ENCODE measurements at places on chromosomes 5 and 9.

- no peak for DNase-seq
Measured at GRCh38 chr5:132802044-132802684, 10.9 kb upstream of the SOWAHA start.

DNA sequence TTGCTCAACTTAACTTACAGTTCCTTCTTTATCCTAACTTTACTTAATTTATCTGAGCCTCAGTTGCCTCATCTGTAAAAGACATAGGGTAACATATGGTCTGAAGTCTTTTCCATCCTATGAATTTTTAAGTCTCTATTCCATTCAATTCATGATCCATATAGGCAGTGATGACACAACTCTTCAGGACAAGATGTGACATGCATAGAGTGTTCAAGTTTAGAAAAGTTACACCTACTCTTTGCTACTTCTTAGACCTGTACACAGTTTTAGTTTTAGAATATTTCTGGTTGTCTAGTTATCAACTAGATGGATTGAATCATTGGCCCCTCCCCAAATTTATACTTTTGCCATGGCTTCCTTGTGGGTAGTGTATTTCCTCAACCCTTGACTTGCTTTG, 50.7 kb upstream of the ELL2 start:
- DNase-seq = no peak

DNA sequence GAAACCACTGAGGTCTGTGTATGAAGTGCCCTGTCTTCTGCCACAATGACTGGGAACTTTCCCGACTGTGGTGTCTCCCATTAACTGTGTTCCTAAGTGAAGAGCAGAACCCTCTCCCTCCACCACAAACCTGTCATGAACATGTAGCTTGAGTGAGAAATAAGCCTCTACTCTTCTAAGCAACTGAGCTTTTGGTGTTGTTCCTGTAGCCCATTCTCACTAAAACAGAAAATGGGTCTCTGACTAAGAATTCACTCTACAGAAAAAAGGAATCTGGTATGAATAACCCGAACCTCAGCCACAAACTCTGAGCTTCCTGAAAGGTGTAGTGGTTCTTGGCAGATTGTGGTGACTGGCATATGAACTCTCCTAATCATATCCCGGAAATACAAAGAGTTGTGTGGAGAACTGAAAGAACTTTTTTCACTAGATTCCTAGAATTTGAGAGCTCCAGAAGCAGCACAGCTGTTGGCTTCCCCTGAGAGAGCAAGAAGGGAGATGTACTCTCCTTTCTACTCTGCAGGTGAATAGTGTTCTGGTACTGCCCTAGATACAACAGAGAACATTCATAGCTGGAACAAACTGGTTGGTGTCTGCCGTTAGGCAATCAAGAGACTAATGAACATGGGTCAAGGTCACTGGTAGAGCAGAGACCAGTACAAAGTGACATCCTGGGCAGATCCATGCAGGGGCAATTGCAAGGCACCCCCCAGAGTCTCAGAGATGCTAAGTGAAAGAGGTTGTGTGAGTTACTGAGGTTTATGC, 283.8 kb downstream of the PDE4D start:
- no peak for DNase-seq

DNA sequence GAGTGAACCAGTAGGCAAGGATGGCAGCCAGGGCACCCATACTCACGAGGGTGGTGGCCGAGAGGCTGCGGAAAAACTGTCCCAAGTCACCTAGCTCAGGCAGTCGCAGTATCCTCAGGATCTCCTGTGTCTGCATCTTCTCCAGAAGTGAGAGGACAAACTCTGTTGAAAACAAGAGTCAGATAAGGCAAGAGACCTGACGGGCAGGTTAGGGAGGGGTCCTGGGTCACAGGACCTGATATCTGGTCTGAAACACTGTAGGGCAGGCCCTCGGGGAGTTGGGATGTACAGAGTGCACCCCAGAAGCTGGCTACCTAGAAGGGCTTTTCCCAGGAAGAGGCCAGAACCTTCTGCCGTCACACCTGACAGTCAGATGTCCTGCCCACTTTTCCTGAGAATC, 17.4 kb downstream of the ACSL6 start:
- no peak for DNase-seq

DNA sequence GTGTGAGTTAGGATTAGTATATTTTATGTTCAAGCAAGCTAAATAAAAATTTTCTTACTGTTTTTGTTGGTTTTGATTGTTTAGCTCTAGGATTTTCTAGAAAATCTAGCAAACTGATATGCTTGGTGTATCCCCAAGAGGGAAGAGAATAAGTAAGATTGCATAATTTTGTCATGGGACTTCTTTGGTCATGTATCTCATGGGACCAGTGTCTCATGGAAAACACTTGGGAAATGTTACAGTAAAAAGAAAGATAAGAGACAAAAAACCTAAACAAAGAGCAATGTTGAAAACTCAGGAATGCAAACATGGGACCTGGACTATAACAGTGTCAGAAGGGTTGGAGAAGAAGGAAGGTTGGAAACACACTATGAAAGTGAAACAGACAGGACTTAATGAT, 119.4 kb downstream of the TLR4 start:
- no peak for DNase-seq

DNA sequence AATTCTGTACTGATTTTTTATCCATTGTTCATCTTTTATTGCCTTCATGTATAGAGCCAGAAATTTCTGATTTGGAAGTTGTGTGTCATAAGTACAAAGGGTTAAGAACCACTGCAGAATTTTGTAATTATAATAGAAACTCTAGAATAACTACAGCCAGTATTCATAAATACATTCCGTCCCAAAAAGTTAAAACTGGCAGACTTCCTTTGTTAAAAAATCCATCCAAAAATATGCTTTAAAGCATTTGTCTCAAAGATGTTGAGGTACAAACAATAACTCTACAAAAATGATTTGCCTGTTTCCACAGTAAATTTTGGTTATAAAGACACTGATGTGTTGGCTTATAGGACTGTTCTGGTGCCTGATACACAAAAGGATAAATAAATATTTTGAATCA, 436.6 kb downstream of the DTWD2 start:
- DNase-seq = no peak

DNA sequence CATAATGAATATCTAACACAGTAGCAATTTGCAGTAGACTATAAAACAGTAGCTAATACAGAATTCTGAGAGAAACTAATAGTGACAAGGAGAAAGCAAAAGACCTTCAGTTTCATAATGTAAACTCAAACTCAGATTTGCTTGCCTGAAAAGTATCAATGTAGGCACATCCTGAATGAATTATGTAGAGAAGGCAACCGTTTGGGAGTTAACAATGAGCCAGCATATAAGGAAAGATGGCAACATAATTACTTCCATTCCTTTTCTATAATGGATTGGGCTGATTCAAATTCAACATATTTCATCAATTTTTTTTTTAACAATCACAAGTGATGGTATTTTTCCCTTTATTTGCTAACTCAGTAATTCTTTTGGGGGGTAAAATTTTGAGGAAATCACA, 261.6 kb downstream of the SEMA5A start:
- no peak for DNase-seq

DNA sequence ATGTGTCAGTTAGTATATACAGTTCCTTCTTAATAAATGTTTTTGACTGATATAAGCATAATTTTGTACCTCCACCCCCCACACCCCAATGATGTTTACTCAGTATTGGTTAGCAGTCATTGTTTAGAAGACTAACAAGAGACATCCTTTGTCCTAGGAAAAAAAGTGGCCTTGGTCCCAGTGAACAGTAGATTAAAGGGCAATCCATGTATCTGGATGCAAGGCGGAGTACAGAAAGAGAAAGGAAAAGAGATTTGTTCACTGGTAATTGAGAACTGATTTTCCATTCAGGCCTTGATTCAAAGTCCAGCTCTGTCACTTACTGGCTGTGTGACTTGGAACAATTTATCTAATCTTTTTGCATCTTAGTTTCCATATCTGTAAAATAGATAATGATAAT, 4.6 kb downstream of the RALGPS1 start:
- DNase-seq = no peak

GRCh38 chr5:158832731-158833130, 267.0 kb downstream of the EBF1 start:
- no peak for DNase-seq

DNA sequence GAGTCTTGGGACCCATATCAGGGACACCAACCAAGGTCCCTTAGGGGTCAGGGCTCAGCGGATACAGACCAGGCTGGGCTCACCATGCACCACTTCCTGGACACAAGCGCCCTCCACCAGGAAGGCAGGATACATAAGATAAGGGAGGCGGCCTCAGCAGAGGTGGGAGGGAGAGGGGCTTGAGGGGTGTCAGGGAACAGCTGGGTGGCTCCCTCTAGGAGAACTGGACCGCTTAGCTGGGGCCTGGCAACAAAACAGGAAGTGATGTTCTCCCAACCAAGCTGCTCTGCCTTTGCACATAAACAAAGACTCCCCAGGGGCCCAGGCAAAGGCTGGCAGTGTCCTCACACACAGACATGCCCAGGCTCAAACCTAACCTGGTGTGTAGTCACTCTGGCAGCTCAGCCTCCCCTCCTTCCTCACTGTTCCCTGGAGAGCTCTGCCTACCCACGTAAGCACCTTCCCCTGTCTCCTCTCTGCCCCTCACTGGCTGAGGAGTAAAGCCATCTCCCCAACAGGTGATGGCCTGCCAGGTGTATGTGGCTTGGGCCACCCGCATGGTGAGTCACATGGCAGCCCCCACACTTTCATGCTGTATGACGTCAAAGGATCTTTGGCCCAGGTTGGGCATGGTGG, 5.8 kb upstream of the BICD2 start:
- no peak for DNase-seq

DNA sequence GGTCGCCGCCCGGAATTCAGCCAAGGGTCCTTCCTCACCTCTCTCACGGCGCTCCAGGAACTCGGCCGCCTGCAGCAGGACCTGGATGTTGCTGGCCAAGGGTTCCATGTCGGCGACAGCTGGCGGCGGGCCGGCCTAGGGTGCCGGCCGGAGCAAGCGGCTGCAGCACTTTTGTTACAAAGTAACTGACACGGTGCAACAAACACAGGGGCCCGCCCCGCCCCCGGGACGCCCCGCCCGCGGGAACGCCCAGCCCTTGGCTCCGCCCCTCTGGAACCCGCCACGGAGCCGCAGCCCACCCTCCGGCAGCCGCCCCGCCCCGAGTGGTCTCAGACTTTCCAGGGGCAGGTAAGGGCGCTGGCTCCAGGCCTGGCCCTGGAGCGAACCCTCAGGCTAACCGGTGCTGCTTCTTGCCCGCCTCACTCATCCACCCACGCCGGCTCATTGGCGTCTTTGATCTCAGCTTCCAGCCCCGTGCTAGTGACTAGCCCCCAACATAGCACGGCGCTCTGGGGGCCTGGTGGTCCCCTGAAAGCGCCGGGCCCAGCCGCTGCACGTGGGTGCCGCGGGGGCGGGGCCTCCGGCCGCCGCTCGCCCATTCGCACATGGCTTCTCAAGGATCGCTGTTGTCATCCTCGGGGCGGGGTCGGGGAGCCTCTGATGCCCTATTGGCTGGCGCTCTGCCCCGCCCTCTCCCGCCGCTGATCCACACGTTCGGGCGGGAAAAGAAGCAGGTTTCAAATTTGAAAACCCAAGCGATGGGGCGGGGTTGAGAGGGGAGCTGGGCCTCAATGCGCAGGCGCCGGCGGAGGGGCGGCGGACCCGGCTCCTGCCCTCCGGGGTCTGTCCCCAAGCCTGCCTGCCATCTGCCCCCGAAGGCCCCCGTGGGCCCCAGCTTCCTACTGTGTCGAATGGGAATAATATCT, at the start of gene MXD3:
Gene MXD3 (minus strand): TSS at position 176 of the 926 bp plus-strand sequence. CDS start 68 bp downstream, at position 108.
- peak; percentile 96 for DNase-seq

- no peak for DNase-seq
Measured at GRCh38 chr5:172979778-172980177, 3.8 kb upstream of the ATP6V0E1 start.

DNA sequence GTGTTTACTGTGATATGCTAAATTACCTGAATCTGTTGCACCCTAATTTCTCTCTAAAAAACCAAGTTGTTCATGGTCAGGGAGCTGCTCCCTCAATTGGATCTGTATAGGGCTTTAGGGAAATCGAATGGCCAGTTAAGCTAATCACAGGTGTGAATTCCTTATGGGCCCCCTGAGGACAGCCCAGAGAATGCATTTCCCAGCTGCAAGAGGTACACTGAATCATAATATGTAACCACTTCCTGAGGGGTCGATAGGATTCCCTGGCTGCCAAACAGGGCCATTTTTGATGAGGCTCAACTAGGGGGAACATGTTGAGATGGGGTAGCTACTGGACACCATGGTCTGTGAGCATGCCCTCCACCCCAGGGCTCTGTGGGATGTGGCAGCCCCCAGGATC, 478.6 kb downstream of the CCDC171 start:
- peak; percentile 1 for DNase-seq

DNA sequence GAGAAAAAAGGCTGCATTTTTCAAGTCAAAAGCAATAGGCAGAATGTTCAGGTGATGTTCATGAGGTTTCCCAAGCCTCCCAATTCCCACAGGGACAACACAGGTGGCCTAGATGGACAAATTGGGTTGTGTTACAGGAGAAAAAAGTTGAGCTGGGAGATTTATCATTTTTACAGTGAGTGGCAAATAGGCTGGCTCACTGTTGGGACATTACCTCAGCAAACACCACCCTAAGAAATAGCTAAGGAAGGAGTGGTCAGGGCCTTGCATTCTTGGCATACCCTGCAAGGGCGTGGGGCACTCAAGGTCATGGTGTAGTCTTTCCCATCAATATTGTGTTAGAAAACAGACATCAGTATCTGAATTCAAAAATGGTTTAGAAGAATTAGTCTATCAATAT, 23.3 kb upstream of the CPLANE1 start:
- DNase-seq = peak; percentile 82

DNA sequence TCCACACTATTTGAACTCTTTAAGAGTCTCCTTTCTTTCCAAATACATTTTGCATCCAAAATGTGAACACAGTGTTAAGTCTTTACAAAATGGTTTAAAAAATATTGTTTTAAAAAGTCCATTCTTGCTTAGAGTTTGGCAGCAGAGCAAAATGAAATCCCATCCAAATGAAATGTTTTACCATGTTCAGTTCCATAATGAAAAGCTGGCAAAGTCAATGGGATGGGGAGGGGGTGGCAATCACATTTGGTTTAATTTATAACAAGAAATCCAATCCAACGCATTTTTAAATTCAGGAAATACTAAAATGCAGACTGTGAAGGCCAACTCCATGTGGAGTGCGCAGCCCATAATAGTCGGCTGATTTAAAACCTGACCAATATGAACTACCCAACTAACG, 39.4 kb downstream of the MRPL36 start:
- DNase-seq = no peak

DNA sequence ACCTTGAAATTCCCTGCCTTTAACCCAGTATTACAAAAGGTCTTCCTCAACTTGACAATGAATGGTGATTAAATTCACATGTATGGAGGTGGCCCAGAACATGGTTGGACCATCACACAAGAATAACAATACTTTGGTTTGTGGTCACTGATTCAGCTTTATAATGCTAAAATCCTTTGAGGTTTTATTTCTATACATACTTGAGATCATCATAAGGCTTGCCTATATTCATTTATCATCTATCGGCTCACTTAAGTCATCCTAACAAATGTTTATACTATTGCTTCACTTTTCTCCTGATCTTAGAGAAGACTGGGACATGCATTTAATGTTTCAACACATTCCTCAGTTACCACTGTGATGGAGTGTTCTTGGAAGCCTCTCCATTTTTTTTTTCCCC, 191.3 kb downstream of the DMAC1 start:
- no peak for DNase-seq

GRCh38 chr5:132815454-132815853, 2.4 kb downstream of the SOWAHA start:
- no peak for DNase-seq

- no peak for DNase-seq
Measured at GRCh38 chr5:88727705-88728313, 155.2 kb downstream of the MEF2C start.

All from SW 1271 (cell line).